NCI-H2107 (cell line): ENCODE measurements at places on chromosomes 5 and 9.

- no peak for DNase-seq
Measured at GRCh38 chr9:98707166-98708102, 1.3 kb downstream of the GABBR2 start.

- DNase-seq, result no peak
Measured at GRCh38 chr5:107538331-107538730, 132.4 kb downstream of the EFNA5 start.

GRCh38 chr9:37046683-37047082 lies 12.6 kb upstream of the PAX5 start:
- no peak for DNase-seq

- DNase-seq, result no peak
Measured at GRCh38 chr5:151886546-151887275, 37.9 kb downstream of the GLRA1 start.

DNA sequence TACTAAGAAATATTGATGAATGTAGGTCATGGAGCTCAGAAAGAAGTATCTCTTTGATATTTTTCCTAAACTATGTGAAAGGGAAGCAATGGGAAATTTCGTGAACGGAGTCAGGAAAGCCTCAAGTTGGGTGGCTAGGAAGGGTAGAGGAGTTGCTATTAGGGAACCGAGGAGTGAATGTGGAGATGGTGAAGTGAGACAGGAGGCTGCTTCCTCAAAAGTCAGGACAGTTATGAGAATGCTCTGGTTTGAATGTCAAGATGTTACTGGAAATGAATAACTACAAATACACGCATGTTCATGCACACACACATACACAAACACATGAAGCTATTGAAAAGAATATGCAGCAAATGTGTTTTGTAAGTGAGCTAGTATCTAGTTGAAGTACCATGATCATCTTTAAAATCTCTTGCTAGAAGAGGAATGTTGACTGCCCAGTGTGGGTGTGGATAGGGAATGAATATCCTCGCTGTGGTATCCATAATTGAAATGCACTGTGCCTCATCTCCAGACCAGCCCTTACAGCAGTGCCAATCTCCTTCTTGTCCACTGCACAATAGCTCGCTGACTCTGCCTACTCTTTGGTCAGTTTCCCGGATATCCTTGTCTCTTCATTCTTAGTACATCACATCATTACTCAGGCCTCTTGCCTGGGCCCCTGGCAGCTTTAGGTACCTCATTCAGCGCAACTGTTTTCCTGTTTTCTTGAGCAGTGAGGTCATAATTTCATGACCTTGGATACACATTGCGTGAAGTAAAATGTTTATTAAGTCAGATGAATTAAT lies 21.9 kb upstream of the PDCD1LG2 start:
- no peak for DNase-seq

DNA sequence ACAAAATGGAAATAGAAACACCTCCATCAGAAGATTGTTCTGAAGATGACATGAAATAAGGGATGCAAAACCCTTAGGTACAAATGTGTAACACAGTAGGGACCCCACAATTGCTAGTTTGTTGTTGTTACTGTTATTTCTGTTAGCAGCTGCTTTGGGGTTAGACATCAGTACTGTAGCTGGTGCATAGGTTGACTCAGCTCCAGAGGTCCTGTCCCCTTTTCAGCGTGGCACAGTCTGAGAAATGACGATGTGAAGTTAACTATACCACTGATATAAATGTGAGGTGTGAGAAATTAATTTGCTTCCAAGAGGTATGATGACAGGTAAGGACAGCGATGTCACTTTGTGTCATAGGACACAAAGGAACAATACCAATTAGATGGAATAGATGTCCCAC lies 384.6 kb upstream of the KLF4 start:
- no peak for DNase-seq

GRCh38 chr5:144042156-144042555 lies 128.3 kb downstream of the YIPF5 start:
- no peak for DNase-seq

DNA sequence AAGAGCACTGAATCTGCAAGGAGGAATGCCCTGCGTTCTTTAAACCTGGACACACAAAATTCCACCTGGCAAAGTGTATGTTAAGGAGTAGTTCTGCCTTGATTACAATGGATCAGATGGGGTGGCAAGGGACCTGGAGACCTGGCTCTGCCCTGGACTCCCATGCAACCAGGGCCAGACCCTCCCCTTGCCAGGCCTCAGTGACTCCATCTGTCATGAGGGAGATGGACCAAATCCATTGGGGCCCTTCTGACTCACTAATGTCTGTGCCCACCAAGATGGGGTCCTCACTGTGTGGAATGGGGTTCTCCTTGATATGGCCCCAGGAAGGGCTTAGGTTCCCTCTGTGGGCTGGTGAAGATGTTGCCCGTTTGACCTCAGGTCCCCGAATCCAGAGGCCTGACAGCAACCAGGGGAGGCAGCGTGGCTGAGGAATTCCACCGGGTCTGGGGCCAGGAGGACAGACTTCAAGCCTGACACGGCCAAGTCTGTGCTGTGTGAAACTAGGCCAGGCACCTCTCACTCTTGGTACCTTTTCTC lies 100.3 kb downstream of the PAX5 start:
- DNase-seq, result no peak

- DNase-seq, result no peak
Measured at GRCh38 chr5:68246802-68247201, 31.2 kb downstream of the PIK3R1 start.

- no peak for DNase-seq
Measured at GRCh38 chr9:111728617-111729366, 65.9 kb downstream of the SHOC1 start.
